MCF 10A (cell line): ENCODE measurements at places on chromosomes 2 and 18. TPM values are rescaled to one million over a fixed set of nuclear protein-coding genes. Genes with fewer than 3 reads are reported as not detected.

The RDH14 gene
- total RNA-seq = 14.5 and 19.2 TPM in 2 replicates

- no peak for DNase-seq
Measured at GRCh38 chr18:78713069-78713468, 266.5 kb upstream of the SALL3 start.

DNA sequence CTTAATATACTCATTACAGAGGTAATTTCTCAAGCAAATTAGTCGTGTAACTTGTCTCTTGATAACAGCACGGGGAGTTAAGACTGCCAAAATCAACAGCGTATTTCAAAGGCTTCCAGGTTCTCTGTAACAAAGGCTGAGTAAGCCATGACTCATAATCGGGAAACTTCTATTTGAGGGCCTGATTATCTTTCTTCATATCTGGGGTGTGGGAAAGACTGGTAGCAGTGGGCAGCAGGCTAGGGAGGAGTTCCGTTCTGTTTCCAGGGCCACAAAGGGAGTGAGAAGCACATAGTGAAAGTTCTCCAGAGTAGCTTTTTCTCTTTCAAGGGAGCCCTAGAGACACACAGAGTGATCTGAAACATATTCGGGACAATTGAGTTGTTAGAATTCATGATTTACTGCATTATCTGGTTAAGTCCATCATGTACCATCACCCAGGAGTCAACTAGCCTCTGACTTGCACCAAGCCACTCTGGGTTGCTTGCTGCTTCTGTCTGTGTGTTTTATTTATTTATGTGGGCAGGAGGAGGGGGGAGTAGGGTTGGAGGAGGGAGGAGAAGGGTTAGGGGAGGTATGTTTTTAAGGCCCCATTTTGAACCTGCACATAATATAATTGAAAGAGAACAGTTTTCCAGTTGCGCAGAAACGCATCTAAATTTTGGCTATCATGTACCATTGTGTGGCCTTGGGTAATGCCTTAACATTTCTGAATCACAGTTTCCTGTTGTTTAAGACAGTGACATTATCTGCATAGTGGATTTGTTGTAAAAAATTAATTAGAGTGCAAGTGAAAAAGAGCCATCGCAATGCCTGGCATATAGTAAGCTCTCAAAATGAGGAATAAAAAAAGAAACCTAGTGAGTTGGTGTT is 80.5 kb upstream of the ITPRID2 start:
- DNase-seq = peak; percentile 97

DNA sequence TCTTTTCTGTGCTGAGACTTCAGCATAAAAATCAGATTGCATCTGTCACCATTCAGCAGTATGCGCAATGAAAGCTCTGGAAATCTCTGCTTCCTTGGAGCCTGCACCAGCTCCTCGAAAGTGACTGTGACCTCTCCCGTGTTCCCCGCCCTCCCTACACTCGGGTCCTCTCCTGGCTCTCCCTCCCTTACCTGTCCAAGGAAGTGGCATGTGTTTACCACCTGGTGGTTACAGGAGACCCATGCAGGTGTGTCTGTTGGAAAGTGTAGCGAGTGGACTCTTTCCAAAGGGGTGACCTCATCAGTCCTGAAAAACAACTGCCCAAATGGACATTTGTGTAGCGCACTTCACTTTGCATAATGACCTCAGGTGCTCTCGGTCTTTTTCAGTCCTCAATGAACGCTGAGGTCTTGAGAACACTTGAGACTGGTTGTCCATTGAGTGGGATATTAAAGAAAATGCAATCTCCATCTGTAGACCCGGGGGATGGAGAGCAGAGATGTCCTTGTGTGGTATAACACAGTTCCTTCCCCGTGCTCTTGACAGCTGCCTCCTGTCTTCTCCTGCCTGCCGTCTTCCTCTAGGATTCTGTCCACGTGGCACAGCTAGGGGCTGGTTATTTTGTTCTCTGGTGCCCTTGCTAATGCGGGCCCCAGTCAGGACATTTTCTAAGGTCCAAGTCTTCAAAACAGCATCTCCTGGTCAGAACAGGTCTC is 133.2 kb downstream of the ACKR3 start:
- DNase-seq = no peak

GRCh38 chr2:84882775-84883550 is 2.1 kb upstream of the TRABD2A start:
- no peak for DNase-seq

- DNase-seq = no peak
Measured at GRCh38 chr2:234001380-234002160, 48.9 kb upstream of the SPP2 start.

The KDM3A gene
- 21.1 and 34.6 TPM in 2 replicates for total RNA-seq

DNA sequence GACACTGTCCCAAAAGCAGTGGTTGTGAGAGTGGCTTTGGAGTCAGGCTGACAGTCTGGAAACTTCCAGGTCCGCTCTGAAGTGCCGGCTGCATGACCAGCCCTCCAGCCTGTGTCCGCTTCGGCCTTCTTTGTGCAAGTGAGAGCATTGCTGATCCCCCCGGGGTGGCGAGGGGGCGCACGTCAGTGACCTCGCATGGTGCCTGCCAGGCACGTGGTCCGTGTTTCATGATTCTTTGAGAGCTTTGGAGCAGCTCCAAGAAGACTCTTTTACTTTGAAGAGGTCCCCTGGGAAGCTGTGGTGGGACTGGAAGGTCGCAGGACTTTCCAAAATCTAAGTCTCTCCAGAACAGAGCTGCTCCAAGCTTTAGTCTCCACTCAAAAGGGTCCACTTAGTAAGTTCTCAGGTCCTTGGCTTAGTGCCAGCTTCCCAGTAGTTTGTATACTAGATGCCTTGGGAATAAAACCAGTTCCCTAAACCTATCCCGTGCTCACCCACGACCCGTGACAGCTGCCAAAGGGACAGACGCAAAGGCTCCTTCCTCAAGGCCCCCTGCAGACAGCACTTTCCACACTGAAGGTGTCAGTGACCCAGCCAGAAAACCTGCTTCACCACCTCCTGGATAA is 68.8 kb downstream of the ADI1 start:
- DNase-seq = peak; percentile 8

DNA sequence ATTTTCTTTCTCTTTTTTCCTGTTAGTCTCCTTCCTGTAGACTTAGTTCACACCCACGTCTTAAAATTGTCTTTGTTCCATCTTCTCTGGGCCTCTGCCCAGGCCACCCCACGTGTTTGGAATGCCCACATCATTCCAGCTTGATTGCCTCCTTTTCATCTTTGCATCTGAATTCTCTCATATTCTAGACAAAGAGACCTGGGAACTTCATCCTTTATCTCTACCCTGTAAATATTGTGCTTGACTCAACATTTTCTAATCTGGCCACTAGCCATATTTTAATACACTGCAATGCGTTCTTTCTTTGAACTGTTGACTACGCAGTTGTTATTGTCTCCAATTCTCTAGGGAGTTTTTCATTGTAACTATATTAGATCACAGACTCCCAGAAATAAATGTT is 187.5 kb upstream of the NRXN1 start:
- DNase-seq = peak; percentile 14

The SCG2 gene
- total RNA-seq = 0.52 and 0.84 TPM in 2 replicates

DNA sequence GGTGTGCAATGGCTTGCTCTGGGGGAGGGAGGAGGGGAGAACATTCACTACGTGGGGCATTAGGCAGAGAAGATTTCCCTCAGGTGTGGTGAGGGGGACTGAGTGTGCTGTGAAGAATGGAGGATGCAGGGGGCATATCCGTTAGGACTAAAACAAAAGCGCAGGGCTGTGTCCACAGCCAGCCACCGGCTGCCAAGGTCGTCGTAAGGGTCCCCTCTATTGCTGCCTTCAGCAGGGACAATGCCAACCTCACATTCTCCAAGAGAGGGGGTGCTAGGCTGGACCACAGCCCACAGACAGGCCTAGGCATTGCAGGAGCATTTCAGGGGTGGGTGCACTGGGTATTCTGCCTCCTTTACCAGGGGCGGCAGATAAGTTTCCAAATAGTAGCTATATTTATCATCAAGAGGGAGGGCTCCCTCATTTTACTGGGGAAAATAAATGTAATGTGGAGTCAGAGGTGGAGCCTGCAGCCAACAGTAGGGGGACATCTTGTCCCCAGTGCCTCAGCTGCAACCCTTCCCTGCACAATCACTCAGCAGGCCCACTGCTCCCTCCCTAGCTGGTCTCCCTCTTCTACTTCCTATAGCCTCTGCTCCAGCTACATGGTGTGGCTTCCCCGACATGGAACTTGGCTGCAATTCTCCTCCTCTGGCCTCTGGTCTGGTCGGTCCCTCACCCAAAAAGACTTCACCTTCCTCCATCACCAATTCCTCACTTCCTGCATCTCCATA is 74.9 kb upstream of the OTOF start:
- DNase-seq = no peak

DNA sequence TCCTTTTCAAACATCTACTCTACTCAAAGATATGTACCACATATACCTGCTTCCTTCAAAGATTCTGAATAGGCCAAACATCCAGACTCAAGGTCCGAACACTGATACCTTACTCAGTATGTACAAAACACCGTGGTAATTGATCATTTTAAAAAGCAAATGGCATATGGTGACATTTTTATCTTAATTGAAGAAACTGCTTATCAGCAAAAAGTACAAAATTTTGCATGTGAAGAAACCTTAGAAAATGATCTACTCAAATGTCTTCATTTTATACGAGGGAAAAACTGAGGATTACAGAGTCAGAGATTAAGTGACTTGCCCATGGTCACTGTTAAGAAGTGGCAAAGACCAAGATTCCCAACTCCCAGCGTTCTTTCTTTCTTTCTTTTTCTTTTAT is 133.0 kb downstream of the CACNB4 start:
- no peak for DNase-seq

GRCh38 chr2:9144617-9145016 is 62.0 kb upstream of the ASAP2 start:
- DNase-seq = no peak

DNA sequence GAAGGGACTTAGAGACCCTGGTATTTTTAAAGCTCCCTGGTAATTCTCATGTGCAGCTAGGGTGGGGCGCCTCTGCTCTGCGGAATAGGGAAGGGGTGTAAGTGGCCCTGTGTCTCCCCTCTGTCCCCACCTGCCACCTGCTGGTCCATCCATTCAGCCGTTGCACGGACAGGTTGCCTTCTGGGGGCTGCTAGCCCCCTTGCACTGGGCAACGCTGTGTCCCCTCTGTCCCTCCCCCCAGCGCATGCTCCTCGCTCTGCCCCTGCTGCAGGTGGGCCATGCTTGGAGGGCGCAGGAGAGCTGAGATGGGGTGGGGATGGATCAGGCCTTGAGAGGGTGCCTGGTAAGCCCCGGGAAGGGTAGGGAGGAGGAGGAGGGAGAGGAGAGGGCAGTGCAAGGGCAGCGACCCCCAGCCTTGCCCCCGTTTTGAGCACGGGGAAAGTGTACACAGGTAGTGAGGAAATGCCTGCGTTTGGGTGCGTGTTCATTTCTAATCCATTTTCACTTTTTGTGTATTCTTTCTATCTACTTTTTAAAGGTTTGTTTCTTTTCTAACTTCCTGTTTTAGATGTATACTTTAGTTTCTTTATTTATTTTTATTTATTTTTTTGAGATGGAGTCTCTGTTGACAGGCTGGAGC is 23.9 kb downstream of the RRM2 start:
- DNase-seq = no peak

The BCL2 gene
- total RNA-seq = 3.0 and 5.7 TPM in 2 replicates

DNA sequence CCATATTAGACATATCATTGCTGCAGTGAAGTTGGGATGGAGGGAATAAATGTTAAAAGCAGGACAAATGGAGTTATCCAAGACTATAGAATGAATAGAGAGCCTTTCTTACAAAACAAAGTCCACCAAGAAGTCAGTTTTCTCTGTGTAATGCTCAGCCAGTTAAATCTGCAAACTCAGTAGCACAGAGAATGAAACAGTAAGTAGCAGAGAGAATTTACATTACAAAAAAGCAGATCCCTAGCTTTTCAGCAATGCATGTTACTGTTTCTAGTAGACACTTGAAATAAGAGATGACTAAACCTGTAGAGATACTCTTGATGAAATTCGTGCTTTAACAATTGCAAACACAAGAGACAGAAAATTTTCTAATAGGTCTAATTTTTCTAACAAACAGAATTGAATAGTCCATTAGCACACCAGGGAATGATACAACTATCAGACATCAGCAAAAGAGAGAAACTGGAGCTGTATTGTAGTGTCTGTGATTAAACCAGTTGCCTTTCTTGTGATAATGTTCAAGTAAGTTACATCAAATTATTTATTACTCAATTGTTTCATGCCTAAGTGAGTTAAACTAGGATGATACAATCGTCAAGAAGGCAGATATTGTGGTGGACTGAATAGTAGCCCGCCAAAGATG is 322.2 kb upstream of the DDX18 start:
- DNase-seq = no peak

GRCh38 chr18:68354176-68354575 is 360.7 kb downstream of the TMX3 start:
- no peak for DNase-seq

The TTN gene
- under 0.01 and 0.05 TPM in 2 replicates for total RNA-seq

GRCh38 chr2:3482363-3482821 is 36.9 kb downstream of the ADI1 start:
- DNase-seq = no peak

The SLC8A1 gene
- 1.6 and 1.7 TPM in 2 replicates for total RNA-seq

DNA sequence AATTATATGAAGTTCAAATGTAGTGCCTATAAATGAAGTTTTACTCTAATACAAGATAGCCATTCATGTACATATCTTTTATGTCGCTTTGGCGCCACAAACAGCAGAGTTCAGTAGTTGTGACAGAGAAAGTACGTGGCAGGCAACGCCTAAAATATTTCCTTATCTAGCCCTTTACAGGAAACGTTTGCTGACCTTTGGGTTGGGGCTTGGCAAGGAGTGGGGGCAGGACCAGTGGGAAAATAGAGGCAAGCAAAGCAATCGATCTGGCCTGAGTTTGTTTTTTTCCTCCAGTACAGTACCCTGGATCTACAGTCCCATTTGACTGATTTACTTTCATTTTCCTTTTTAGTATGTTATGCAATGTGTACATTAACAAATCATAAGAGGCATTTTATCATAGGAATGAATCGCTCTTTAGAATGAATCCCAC is 13.1 kb downstream of the CCDC68 start:
- DNase-seq = peak; percentile 56

DNA sequence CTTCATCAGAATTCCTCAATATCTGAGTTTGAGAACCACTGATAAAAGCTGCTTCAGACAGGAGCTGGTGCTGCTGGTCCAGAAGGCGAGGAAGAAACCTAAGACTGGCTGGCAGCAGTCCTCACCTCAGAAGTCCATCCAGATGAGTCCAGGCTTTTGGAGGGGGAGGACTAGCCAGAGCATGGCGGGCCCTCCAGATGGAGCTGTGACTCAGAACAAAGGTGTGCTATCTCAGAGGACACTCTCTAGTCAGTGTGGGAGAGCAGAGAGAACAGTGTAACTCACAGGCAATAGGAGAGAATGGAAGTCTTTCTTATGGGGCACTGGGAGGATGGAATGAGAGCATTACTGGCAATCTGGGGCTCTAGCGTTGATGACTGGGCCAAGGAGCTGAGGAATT is 191.4 kb downstream of the NYAP2 start:
- DNase-seq = no peak

DNA sequence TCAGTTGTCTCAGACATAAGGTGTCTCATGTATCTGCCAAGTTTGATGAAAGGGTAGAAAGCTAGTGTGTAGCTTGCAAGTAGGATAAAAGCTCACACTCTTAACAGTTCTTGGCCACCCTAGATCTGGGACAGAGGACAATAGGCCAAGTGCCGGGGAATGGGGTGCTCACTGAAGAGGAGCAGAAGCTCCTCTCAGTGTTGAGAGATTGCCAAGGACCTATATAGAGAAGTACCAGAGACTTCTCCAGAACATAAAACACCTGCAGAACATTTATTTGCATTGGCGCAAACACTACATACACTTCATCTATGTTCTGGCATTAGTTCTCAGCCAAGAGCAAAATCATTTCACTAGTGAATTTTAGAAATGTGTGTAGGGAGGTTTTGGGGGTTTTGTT is 2.9 kb upstream of the GTF3C3 start:
- no peak for DNase-seq
